Osteoblast (primary cell): ENCODE measurements at places on chromosomes 12 and 14. TPM values are rescaled to one million over a fixed set of nuclear protein-coding genes. Genes with fewer than 3 reads are reported as not detected.
A peak's percentile ranks its signal among the peaks of the same experiment; 100 is the strongest.

The TMCC3 gene
- total RNA-seq: under 0.01 and 0.36 TPM in 2 replicates

The PCED1B gene
- total RNA-seq: 0.29 and 0.36 TPM in 2 replicates

DNA sequence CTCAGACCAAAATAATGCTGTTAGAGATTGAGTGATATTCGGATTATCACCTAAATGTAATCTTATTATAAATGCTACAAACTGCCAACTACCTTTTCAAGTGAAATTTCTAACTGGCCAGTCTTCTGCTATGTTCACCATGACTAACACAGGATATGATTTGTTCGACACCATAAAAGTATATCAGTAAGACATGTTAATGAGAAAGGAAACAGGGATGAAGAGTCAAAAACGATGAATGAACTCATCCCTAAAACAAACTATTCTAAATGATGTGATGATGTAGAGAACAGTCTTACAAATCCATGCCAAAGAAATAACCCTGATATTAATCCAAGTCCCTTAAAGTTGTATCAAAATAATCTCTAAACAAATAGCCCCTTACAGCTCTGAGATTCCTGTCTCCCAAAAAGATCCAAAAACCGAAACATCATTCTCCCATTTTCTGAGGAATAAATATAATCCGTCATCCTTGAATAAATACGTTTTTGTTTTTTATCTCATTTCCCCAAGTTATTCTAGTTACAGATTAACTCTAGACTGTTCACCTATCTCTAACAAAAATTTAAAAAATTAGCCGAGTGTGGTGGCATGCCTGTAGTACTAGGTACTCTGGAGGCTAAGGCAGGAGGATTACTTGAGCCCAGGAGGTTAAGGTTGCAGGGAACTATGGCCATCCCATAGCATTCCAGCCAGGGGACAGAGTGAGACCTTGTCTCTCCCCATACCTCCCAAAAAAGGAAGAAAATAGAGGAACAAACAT is 9.1 kb downstream of the SCAF11 start:
- peaks cover 11% of the 10 kb centered on the region for H3K4me1 ChIP-seq
- peaks cover 2% of the 10 kb centered on the region for H3K36me3 ChIP-seq
- no peak for DNase-seq
- no peak overlapping the region for H3K4me3 ChIP-seq
- no peaks in the 10 kb centered on the region for H3K27me3 ChIP-seq

The MDGA2 gene
- not detected in 2 replicates for total RNA-seq

The FAM186B gene
- total RNA-seq: 0.59 and 0.72 TPM in 2 replicates

The EIF2S3B gene
- 2.5 and 2.9 TPM in 2 replicates for total RNA-seq

The TAMALIN gene
- total RNA-seq: 4.7 and 6.5 TPM in 2 replicates

- no peaks in the 10 kb centered on the region for H3K27me3 ChIP-seq
- peaks cover 42% of the 10 kb centered on the region for H3K4me1 ChIP-seq
- H3K36me3 ChIP-seq: no peaks in the 10 kb centered on the region
Measured at GRCh38 chr14:100440207-100440631, 117.1 kb downstream of the SLC25A47 start.

The WNT5B gene
- 59.0 and 71.0 TPM in 2 replicates for total RNA-seq

DNA sequence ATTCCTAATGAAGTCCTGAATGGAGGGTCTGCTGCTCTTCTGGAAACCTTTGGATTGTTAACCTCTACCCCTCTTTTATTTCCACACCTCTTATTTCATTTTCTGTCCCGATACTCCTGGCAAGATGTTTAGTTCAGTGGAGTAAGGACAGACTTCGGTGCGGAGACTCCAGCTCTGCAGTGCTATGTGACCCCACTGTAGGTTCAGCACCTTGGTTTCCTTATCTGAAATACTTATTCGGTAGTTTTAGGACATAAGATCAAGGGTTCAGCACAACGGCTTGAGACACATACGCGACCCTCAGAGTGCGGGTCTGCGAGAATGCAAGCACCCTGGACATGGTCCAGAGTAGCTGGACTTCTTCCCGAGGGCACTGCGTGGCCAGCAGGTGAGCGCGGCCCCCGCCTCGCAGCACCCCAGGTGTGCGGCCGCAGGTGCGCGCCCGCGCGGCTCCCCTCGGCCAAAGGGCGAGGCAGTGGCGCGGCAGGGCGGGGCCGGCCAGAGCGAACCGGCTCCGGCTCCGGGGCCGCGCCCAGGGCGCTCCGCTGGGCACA is 465 bp upstream of the FGD4 start:
- peaks cover 9% of the 10 kb centered on the region for H3K4me1 ChIP-seq
- no peaks in the 10 kb centered on the region for H3K36me3 ChIP-seq
- no peak overlapping the region for H3K27ac ChIP-seq
- peaks cover 17% of the 10 kb centered on the region for H3K27me3 ChIP-seq

- H3K27me3 ChIP-seq: no peaks in the 10 kb centered on the region
- peak; percentile 41 for DNase-seq
- no peak overlapping the region for H3K4me3 ChIP-seq
- peaks cover 10% of the 10 kb centered on the region for H3K4me1 ChIP-seq
Measured at GRCh38 chr12:123041811-123042655, 61.6 kb downstream of the ARL6IP4 start.

DNA sequence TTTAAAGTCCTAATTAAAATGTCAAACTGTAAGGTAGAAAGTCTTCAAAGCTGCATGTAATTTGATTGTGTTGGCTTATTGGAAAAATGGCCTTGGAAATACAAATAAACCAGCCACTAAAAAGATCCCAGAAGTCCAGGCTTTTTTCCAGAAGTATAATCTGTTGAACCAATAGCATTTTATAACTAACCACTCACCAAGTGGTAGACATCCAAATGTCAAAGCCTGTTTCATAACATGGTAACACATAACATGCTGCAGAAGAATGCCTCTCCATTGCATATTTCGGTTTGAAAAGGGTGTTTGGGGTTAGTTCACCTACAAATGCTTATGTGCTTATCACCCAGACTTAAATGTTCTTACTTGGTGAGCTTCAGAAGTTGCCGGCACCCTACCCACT is 183.7 kb upstream of the DIO2 start:
- no peak overlapping the region for H3K4me3 ChIP-seq
- H3K27ac ChIP-seq: no peak overlapping the region
- no peak for DNase-seq
- H3K36me3 ChIP-seq: no peaks in the 10 kb centered on the region

- no peak overlapping the region for H3K4me3 ChIP-seq
- no peaks in the 10 kb centered on the region for H3K27me3 ChIP-seq
- H3K36me3 ChIP-seq: peaks cover 23% of the 10 kb centered on the region
Measured at GRCh38 chr14:68941820-68942219, 37.3 kb downstream of the ACTN1 start.

DNA sequence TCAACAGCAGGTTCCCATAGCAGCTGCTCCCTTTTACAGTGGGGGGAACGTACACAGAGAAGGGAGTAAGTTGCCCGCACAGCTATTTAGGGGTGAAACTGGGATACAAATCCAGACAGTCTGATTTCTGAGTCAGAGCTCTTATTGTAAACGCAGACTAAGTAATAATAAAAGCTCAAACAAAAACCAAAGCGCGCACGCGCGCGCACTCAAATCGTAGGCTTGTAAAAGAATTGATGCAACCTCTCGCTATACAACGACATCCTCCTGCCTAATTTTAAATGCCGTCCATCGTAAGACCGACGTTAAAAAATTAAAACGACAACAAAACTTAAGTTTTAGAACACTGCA is 747 bp upstream of the DACT1 start:
- peak overlapping the region; percentile 86 for H3K27ac ChIP-seq
- peak; percentile 79 for DNase-seq

- peaks cover 9% of the 10 kb centered on the region for H3K4me1 ChIP-seq
- no peak for DNase-seq
- H3K36me3 ChIP-seq: no peaks in the 10 kb centered on the region
- H3K27ac ChIP-seq: no peak overlapping the region
- H3K4me3 ChIP-seq: no peak overlapping the region
- H3K27me3 ChIP-seq: no peaks in the 10 kb centered on the region
Measured at GRCh38 chr14:105333613-105334364, 19.2 kb downstream of the PACS2 start.

DNA sequence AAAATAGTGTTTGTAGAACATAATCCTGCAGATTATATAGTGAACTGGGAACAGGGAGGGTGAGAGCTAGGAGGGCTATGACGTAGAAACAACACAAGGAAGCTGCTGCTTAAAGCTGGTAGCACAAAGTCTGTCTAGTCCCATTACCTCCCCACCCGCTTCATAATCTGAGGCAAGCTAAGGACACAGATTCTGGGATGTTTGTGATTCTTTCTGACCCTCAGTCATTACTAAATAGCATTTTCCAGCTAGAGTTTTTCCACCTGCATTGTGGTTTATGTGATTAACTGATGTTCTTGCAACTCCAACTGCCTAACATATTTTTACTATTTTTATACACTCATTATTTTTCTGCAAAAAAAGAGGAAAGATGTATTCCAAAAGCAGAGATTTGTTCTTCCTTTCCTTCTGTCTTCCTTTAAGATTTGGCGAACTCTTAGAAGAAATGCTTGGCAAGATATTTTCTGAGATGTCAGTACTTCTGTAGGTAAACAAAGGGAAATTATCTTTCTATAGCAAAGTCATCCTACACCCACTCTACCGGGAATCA is 293.2 kb upstream of the FAR2 start:
- no peaks in the 10 kb centered on the region for H3K36me3 ChIP-seq
- no peak for DNase-seq
- H3K27ac ChIP-seq: no peak overlapping the region
- H3K4me1 ChIP-seq: no peaks in the 10 kb centered on the region
- no peaks in the 10 kb centered on the region for H3K27me3 ChIP-seq
- no peak overlapping the region for H3K4me3 ChIP-seq

DNA sequence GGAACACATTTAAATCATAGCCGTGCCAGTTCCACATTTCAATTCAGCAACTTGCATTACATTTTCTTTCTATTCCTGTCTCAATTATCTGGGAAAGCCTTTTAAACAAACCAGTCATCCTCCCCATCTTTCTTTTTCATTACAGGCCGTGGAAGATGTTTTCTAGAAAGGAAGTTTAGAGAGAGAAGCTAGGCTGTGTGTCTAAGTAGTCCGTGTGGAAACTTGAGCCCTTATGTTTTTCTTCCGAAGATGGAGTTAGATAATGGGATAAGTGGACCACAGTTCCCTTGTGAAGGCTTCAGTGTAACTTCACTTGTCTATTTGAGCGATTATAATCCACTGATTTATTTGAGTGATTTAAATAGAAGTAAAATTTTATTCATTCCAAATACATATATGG is 12.4 kb upstream of the PPM1H start:
- no peak for DNase-seq
- no peaks in the 10 kb centered on the region for H3K4me1 ChIP-seq
- peaks cover 6% of the 10 kb centered on the region for H3K27me3 ChIP-seq
- no peak overlapping the region for H3K27ac ChIP-seq
- no peaks in the 10 kb centered on the region for H3K36me3 ChIP-seq
- H3K4me3 ChIP-seq: no peak overlapping the region

GRCh38 chr12:6819106-6820030 is 2.3 kb upstream of the GPR162 start:
- H3K36me3 ChIP-seq: no peaks in the 10 kb centered on the region
- H3K27ac ChIP-seq: no peak overlapping the region
- H3K4me1 ChIP-seq: peaks cover 5% of the 10 kb centered on the region
- no peak overlapping the region for H3K4me3 ChIP-seq

The CISTR gene
- total RNA-seq: not detected in 2 replicates

DNA sequence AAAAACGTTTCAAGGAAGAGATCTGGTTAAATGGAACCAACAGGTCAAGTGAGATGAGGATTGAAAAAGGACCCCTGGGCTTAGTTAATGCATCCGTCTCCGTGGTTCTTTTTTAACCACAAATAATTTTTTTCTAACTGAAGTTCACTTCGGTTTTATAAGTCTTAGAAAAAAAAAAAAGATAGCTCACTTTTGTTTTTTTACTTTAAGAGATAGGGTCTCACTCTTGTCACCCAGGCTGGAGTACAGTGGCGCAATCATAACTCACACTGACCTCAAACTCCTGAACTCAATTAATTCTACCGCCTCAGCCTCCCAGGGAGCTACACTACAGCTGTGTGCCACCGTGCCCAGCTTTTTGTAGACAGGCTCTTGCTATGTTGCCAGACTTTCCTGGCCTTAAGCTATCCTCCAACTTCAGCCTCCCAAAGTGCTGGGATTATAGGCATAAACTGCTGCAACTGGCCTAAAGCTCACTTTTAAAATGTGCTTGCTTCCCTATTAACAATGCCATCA is 11.8 kb downstream of the HNRNPC start:
- peaks cover 52% of the 10 kb centered on the region for H3K4me1 ChIP-seq
- peaks cover 77% of the 10 kb centered on the region for H3K36me3 ChIP-seq
- H3K4me3 ChIP-seq: no peak overlapping the region
- peak overlapping the region; percentile 26 for H3K27ac ChIP-seq

GRCh38 chr14:83058068-83058467 is 1524.4 kb upstream of the SEL1L start:
- no peak overlapping the region for H3K4me3 ChIP-seq
- H3K27ac ChIP-seq: no peak overlapping the region
- no peaks in the 10 kb centered on the region for H3K4me1 ChIP-seq
- H3K27me3 ChIP-seq: no peaks in the 10 kb centered on the region
- DNase-seq: no peak

The TMEM106C gene
- total RNA-seq: 57.5 and 58.3 TPM in 2 replicates

DNA sequence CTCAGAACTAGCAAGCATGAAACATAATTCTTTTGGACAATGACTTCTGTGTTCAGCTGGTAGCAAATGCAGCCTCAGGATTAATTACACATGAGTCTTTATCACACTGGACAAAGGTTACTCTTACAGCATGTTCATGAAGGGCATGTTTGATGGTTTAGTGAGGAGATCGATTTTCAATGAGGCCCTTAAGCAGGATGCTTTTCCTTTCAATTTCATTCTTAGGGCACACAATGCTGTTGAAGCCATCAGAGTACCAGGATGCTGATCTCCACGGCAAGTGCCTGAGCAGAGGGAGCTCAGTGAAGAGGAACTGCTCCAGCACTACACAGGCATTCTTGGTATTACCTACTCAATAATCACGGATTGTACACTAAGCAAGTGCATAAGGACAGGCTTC is 542.0 kb downstream of the SNAPC1 start:
- H3K27ac ChIP-seq: no peak overlapping the region
- H3K4me1 ChIP-seq: no peaks in the 10 kb centered on the region
- no peak overlapping the region for H3K4me3 ChIP-seq
- H3K36me3 ChIP-seq: no peaks in the 10 kb centered on the region

- peaks cover 7% of the 10 kb centered on the region for H3K27me3 ChIP-seq
- H3K4me1 ChIP-seq: peaks cover 14% of the 10 kb centered on the region
- no peak overlapping the region for H3K27ac ChIP-seq
- no peaks in the 10 kb centered on the region for H3K36me3 ChIP-seq
- no peak overlapping the region for H3K4me3 ChIP-seq
- peak; percentile 44 for DNase-seq
Measured at GRCh38 chr14:91727121-91727520, 4.8 kb downstream of the CATSPERB start.

DNA sequence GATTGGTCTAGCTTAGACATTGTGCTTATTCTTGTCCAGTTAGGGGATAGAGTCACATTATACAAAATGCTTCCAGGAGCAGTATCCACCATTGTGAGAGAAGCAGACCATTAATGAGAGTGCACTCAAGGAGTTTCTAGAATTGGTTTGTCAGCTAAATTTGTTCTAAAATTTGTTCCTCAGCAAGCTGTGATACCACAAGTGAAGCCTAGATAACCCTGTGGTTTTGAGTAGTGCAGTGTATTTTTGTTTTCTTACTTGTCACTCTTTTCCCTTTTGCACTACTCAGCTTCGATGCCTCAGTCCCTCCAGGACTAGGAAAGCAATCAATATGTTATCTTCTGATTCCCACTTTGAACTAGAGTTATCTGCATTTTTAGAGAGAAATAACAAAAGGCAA is 42.5 kb upstream of the AKAP6 start:
- H3K27me3 ChIP-seq: no peaks in the 10 kb centered on the region
- H3K4me1 ChIP-seq: no peaks in the 10 kb centered on the region
- DNase-seq: no peak
- H3K27ac ChIP-seq: no peak overlapping the region

The KRT3 gene
- total RNA-seq: not detected in 2 replicates

The NTN4 gene
- 45.1 and 47.8 TPM in 2 replicates for total RNA-seq
